ENCODE measurements at places on chromosomes 3 and 15.

GRCh38 chr15:70165716-70166284, 68.1 kb upstream of the TLE3 start:
- DNase-seq = peak; percentile 21

GRCh38 chr3:127444761-127445160, 145.8 kb downstream of the TPRA1 start:
- DNase-seq = peak; percentile 14

DNA sequence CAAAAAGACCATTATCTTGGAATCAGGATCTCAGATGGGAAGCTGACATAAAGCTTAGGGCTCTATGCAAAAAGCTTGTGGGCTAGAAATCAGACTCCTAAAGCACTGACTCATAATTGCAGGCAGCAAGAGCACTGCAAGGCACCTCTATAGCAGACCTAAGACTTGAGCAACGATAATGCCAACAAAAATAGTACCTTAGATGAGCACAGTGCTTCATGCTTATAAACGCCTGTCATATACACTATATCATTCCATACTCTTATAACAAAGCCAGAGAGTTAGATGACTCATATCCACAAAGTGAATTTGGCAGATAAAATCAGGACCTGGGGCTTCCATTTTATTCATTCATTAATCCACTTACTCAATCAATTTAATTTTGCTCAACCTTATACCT, 560.8 kb downstream of the MCTP2 start:
- no peak for DNase-seq

DNA sequence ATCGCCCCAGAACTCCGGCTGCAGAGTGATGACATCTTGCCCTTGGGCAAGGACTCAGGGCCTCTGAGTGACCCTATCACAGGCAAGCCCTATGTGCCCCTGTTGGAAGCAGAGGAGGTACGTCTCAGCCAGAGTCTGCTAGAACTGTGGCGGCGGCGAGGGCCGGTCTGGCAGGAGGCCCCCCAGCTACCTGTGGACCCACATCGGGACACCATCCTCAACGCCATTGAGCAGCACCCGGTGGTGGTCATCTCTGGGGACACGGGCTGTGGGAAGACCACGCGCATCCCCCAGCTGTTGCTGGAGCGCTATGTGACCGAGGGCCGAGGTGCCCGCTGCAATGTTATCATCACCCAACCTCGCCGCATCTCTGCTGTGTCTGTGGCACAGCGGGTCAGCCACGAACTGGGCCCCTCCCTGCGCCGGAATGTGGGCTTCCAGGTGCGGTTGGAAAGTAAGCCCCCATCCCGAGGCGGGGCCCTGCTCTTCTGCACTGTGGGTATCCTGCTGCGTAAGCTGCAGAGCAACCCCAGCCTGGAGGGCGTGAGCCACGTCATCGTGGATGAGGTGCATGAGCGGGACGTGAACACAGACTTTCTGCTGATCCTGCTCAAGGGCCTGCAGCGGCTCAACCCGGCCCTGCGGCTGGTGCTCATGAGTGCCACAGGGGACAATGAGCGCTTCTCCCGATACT, 43.4 kb downstream of the DHX30 start:
- DNase-seq = peak; percentile 65

DNA sequence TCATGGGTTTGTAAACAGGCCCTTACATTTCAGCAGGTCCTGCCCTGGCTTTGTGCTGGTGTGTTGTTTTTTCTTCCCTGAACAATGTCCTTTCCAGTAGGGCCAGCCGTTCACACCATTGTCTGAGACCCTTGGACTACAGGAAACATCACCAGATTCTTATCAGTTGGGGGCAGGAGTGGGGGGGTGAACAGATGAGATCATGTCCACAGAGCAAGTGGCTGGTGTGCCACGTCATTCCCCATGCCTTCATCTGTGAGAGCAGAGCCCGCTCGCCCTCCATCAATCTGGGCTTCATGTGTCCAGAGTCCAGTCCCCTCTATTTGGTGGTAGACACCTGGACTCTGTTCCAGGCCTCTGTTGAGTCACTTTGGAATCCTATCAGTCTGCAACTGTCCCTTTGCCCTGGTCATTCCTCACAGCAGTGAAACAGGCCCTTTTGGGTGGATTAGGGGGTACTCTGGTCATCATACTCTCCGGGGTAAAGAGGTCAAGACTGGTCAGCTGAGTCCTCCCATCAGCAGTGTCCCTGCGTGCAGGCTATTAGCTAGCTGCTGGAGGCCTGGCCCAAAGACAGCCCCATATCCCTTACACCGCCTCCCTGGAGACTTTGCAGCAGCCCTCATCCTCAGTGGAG, 15.0 kb downstream of the SEMA3G start:
- DNase-seq = no peak

DNA sequence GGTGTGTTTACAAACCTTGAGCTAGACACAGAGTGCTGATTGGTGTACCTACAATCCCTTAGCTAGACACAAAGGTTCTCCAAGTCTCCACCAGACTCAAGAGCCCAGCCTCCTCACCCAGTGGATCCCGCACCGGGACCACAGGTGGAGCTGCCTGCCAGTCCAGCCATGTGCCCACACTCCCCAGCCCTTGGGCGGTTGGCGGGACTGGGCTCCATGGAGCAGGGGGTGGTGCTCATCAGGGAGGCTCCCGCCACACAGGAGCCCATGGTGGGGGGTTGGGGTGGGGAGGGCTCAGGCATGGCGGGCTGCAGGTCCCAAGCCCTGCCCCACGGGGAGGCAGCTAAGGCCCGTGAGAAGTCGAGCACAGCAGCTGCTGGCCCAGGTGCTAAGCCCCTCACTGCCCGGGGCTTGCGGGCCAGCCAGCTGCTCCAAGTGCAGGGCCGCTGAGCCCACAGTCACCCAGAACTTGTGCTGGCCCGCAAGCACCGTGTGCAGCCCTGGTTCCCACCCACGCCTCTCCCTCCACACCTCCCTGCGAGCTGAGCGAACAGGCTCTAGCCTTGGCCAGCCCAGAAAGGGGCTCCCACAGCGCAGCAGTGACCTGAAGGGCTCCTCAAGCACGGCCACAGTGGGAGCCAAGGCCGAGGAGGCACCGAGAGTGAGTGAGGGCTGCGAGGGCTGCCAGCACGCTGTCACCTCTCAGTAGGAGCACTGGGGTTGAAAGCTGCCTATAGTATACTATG, 43.7 kb downstream of the CASR start:
- no peak for DNase-seq

DNA sequence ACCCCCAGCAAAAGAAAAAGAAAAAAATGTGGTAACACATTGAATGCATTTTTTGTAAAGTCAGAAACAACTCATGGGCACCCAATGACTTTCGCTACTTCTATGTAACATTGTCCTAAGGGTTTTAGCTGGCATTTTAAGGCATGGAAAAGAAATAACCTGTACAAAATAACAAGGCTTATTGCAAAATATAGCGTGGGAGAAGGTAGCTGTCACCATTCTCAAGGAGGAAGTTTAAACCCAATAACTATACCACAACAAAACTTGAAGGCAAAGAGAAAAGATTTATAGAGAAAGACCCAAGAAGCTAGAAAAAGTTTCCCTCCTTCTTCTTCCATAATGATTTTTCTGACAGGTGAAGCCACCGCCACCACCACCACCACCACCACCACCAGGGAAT, 55.7 kb upstream of the ACP3 start:
- DNase-seq = no peak

GRCh38 chr3:196138482-196139254, 56.8 kb upstream of the TFRC start:
- DNase-seq = peak; percentile 49

Measured in osteoblast (primary cell).